ENCODE measurements at places on chromosomes 7 and 10.

DNA sequence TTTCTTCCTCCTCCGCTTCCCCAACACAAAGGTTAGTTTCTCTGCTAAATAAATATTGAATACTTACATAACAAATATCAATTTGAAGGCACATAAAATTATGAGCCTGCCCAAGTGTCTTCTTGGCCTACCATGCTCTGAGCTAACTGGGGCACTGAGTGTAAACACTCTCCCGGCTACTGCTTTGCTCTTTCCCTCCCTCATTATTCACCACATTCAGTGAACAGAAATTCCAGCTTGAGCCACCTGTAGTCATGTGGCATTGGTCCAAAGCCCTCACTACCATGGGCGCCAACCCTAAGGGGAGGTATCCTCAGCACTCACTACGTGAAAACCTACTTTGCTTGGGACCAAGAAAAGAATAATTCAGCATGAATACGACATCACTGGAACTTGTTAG lies 409.0 kb downstream of the KCNMA1 start:
- no peak for DNase-seq

GRCh38 chr10:102230861-102231356 lies 4.8 kb downstream of the ELOVL3 start:
- DNase-seq = no peak

DNA sequence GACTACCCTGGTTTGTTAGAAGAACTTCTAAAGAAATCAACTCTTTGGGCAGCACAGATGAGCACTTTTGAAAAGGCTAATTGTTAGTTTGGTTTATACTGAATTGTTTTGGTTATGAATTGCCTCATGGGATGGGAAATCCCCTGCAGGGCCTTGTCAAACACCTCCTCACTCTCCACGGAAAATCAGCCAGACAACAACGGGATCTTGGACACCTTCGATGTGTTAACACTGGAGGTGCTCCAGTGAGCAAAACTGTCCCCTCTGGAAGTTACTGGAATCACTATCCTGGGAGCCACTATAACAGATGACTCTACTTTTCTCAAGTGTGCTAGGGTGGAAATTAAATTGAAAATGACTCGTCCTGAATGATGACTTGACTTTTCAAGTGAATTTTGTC lies 38.7 kb downstream of the CDK6 start:
- no peak for DNase-seq

GRCh38 chr7:47523401-47523800 lies 58.5 kb downstream of the TNS3 start:
- DNase-seq = no peak

DNA sequence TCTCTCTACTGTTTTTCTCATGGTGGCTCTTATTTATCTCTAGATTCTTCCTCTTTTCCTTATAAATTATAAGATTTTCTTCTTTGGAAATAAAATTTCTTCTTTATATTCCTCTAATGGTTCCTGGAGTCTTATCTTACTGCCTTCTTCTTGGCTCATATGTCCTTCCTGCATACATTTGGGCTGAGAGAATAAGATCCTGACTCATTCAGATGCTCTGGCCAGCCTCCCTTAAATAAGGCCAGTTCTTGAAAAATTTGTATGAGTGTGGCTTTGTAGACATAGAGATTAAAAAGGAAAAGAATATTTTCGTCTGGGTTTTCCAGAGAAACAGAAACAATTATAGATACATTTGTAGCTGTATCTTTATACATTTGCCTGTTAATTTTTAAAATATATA lies 411.3 kb downstream of the KIF20B start:
- no peak for DNase-seq

DNA sequence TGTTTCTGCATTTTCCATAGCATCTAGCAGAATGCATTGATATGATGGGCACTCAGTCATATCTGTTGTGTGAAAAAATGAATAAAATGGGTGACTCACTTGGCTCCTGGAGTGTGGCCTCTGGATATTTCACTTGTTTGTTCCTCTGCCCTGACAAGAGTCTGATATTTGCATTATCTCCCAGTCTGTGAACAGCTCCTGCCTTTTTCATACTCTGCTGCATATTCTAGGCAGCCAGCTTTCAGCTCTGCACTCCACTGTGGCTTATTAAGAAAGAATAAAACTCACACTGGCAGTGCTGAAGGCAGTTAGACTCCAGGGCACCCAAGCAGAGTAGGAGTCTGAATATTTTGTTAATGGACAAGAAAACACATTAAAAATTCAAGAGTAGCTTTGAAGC lies 623.9 kb downstream of the SORCS1 start:
- DNase-seq = no peak

- no peak for DNase-seq
Observed at GRCh38 chr10:108052981-108053380, 888.5 kb upstream of the SORCS1 start.

GRCh38 chr10:75703191-75703854 lies 271.9 kb downstream of the LRMDA start:
- no peak for DNase-seq

GRCh38 chr10:10811562-10811961 lies 206.1 kb upstream of the CELF2 start:
- DNase-seq = no peak

DNA sequence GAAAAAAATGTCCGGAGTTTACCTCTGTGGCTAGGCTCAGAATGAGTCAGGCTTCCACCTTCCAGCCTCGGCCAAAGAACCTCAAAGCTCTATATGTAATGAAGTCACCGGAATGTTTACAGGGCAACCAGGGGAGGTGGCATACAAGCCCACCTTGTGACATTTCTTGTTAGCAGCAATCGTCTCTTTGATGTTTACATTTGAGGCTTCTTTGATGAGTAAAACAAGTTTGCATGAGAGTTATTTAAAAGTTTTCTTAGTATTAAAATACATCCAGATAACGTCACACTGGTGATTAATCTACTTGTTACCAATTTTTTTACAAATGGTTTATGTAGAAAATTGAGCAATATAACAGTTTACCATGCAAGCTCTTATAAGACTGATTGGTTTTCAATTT lies 133.1 kb upstream of the ADAM12 start:
- DNase-seq = no peak

GRCh38 chr10:73731588-73732375 lies 12.4 kb upstream of the SEC24C start:
- DNase-seq = no peak

GRCh38 chr10:121928528-121928884 lies 675 bp upstream of the ATE1 start:
- no peak for DNase-seq

DNA sequence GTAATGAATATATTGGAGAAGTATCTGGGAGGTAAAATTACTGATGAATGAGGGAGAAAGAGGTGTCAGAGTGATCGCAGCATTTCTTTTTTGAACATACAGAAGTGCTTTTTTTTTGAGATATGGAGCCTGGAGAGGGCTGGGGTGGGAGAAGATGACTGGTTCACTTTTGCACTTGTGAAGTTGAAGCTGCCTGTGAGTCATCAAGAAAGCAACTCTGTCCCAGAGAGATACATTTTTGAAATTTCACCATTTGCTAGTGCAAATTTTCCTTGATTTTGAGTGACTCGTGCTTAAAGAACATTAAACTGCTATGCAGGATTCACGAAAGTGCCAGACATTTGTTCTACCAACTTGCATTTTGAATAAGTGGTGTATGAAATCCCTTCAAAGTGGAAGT lies 81.8 kb downstream of the ADRA2A start:
- no peak for DNase-seq

GRCh38 chr10:98262571-98262970 lies 5.4 kb downstream of the LOXL4 start:
- DNase-seq = no peak

GRCh38 chr10:71239946-71240795 lies 27.8 kb downstream of the UNC5B start:
- no peak for DNase-seq

GRCh38 chr7:116028787-116029186 lies 1.8 kb downstream of the TFEC start:
- no peak for DNase-seq

- DNase-seq = no peak
Observed at GRCh38 chr7:151367284-151367683, 25.7 kb downstream of the NUB1 start.

GRCh38 chr7:131096267-131096927 lies 231.3 kb upstream of the MKLN1 start:
- DNase-seq = no peak

DNA sequence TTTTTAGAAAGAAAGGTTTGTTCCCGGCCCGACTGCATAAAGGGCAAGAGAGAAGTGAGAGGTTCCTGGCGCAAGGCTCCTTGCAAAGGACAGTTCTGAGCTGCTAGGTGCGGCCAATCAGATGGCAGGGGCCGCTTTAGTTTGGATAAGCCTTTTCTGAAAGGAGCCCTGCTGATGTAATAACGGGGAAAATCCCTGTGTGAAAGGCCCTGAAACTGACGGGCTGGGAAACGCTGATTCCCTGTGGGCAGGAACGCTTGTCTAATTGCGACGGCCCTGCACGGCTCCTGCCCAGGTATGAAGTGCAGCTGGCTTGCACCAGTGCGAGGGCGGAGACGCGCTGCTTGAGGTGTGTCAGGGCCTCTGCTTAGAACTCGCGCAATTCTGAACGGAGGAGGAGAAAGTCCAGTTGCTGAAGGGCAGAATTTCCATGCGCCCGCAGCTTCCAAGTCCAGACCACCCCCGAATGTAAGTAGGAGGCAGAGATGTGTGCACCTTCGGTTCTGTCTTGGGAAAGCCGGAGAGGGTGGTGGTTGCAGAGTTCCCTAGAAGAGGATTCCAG lies 30.5 kb downstream of the TACC2 start:
- no peak for DNase-seq

DNA sequence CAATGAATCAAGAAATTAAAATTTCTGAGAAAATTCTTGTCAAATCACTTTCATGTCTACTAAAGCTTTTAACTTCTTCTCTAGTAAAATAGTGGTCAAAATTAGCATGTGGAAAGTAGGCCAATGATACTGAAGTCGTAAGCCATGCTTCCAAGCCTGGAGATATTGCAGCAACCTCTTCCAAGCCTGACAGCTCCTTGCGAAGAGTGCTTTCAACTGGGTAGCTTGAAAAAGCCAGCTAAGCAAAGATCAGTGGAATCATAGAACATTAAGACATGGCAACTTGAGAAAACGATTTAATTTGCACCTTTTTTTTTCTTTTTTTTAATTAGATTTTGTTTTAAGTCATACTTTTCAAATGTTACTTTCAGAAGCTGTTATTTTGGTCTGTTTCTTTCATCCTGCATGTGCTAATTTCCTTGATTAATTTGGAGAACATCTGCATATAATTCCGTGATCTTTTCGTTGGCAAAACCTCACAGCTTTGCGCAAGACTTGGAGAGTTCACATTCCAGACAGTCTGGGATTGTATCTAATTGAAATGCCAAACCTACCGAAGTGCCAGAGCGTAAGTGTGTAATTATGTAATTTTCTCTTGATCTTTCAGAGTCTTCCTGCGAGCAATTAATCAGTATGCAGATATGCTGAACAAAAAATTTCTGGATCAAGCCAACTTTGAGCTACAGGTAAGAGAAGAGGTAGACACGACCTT lies 142.2 kb upstream of the INSYN2A start:
- no peak for DNase-seq

- DNase-seq = no peak
Observed at GRCh38 chr10:129467359-129468064, 471 bp downstream of the MGMT start.

DNA sequence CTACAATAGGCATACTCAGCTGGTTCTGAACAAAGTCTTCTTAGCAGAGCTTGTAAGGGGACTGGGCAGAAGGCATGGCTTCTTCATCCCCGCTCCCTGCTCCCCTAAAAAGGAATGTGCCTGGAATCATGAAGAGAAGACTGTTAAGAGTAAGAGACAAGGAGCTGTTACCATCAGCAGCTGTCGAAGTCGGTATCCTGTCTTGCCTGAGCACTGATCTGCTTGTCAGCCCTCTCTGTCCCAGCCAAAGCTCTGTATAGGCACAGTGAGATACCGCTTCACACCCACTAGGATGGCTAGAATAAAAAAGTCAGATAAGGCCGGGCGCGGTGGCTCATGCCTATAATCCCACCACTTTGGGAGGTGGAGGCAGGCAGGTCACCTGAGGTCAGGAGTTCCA lies 2.4 kb downstream of the ABLIM1 start:
- DNase-seq = no peak

GRCh38 chr10:75096749-75097148 lies 14.7 kb upstream of the SAMD8 start:
- no peak for DNase-seq

- DNase-seq = no peak
Observed at GRCh38 chr10:73859428-73859783, 14.9 kb downstream of the CAMK2G start.

- DNase-seq = no peak
Observed at GRCh38 chr10:16565604-16566003, 43.9 kb upstream of the C1QL3 start.

DNA sequence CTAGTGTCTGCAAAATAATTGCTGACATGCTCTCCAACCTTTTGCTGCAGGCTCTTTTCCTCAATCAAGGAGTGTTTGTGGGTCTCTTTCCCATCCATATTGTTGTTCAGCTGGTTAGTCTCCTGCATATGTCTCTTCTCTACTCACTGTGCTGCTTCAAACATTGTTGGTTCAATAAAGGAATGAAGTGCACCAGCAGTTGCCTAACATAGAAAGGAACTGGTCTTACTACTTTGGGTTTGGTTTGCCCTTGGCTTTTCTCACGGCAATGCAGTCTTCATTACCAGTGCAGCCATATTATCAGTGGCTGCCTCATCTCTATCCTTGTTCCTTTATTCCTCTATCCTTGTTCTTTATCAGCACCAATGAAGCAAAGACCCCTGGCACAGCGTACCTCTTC lies 169.7 kb upstream of the TPK1 start:
- no peak for DNase-seq

DNA sequence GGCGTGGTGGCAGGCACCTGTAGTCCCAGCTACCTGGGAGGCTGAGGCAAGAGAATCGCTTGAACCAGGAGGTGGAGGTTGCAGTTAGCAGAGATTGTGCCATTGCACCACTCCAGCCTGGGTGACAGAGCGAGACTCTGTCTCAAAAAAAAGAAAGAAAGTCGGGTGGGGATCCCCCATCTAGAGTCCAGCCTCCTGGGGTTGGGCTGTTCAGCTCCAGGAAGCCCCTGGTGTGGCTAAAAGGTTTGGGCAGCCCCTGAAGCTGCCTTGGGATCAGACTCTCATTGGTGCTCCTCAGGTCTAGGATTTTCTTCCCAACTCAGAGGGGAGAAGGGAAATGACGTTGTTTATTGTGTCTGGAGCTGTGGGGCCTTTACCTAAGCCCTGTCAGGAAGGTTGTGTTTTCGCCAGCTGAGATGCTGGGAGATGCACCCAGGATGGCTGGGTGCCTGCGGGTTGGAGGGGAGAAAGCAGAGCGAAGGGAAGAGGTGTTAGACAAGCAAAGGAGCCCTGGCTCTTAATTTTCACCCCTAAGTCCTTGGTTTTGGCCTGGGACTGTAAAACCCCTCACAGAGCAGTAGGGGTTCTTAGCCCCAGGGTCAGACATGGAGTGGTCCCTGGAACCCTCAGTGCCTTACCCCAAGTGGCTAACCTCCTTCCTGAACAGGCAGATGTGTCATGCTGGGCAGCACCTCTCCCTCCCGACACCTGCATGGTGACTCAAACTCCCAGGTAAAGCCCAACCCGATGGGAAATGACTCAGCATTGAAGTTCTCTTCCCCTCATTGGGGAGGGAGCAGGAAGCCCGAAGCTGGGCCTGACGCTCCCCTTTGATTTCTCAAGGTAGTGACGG lies 21.1 kb downstream of the PLAU start:
- no peak for DNase-seq
